ENCODE measurements at places on chromosomes 7 and 10. TPM values are rescaled to one million over a fixed set of nuclear protein-coding genes. Genes with fewer than 3 reads are reported as not detected.

- DNase-seq: no peak
- no peaks in the 10 kb centered on the region for H3K4me1 ChIP-seq
- H3K4me3 ChIP-seq: no peak overlapping the region
- H3K27me3 ChIP-seq: no peaks in the 10 kb centered on the region
- no peaks in the 10 kb centered on the region for H3K36me3 ChIP-seq
These were observed 162.6 kb downstream of the SH2D4B start for GRCh38 chr10:80700252-80700651.

Gene WNT8B
- 0.14 TPM for total RNA-seq

DNA sequence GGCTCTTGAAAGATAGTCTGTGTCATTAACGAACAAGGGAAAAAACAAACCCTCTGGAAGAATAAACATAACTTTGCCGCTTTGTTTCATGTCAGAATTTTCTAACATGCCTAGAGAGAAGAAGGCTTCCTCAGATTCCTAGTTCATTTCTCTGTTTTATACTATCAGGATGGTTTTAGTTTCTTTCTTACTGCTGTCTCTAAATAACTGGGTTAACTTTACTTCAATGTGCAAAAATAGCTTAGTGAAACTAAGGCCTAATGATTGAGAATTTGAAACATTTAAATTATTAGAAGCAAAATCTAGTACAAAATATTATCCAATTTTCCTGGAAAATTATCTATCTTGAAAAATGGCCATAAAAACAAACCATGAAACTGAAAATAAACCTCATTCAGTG lies 72.1 kb upstream of the OGDHL start:
- DNase-seq: no peak
- no peak overlapping the region for H3K4me3 ChIP-seq
- no peak overlapping the region for H3K27ac ChIP-seq
- H3K4me1 ChIP-seq: no peaks in the 10 kb centered on the region

- H3K4me3 ChIP-seq: no peak overlapping the region
- no peaks in the 10 kb centered on the region for H3K36me3 ChIP-seq
- no peaks in the 10 kb centered on the region for H3K27me3 ChIP-seq
- no peak for DNase-seq
These were observed 290.2 kb downstream of the CCDC3 start for GRCh38 chr10:12711350-12711708.

DNA sequence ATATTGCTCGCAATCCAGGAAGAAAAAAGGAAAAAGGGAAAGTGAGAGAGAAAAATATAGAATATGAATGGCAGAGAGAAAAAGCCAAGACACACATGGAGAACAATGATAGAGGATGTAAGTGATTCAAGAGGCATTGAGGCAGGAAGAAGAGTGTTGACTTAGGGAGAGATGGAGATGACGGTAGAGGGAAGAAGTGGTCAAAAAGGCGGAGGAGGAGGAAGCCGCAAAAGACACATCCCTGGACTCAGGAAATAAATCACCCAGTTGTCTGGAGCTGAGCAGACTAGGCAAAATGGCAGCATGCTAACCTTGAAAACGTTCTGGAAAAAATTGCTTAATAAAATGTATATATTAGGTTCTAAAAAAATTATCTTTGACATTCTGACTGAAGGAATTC lies 17.7 kb upstream of the GPR37 start:
- no peaks in the 10 kb centered on the region for H3K36me3 ChIP-seq
- DNase-seq: no peak
- peaks cover 2% of the 10 kb centered on the region for H3K27me3 ChIP-seq

- H3K27ac ChIP-seq: no peak overlapping the region
- H3K4me1 ChIP-seq: peaks cover 5% of the 10 kb centered on the region
- DNase-seq: no peak
- no peak overlapping the region for H3K4me3 ChIP-seq
These were observed 62.2 kb downstream of the NAMPT start for GRCh38 chr7:106222545-106222944.

DNA sequence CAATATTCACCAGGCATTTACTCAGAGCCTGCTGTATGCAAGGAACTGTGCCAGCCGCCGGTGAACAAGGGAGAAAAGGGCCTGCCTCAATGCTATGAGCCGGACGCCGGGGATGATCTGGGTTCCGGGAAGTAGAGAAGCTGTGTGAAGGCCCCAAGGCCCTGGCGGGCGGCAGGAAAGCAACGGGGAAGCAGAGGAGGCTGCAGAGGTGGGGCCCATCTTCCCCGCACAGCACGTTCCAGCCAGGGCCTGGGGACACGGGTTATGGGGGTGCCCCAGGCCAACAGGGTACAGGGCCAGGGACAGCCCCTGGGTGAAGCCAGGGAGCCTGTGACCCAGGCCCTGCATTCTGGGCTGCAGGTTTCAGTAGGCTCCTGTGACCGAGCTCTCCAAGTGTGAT lies 179.3 kb downstream of the MAD1L1 start:
- H3K27ac ChIP-seq: no peak overlapping the region
- H3K36me3 ChIP-seq: peaks cover 3% of the 10 kb centered on the region
- H3K27me3 ChIP-seq: no peaks in the 10 kb centered on the region
- H3K4me3 ChIP-seq: no peak overlapping the region

GRCh38 chr10:73625004-73625883 lies 16.0 kb downstream of the MYOZ1 start:
- H3K27ac ChIP-seq: peak overlapping the region; percentile 96
- no peaks in the 10 kb centered on the region for H3K27me3 ChIP-seq
- peak overlapping the region; percentile 96 for H3K4me3 ChIP-seq
- H3K36me3 ChIP-seq: peaks cover 3% of the 10 kb centered on the region
- DNase-seq: no peak
- H3K4me1 ChIP-seq: peaks cover 11% of the 10 kb centered on the region

- DNase-seq: no peak
- H3K27ac ChIP-seq: no peak overlapping the region
- no peak overlapping the region for H3K4me3 ChIP-seq
- peaks cover 42% of the 10 kb centered on the region for H3K27me3 ChIP-seq
- H3K4me1 ChIP-seq: no peaks in the 10 kb centered on the region
These were observed 37.1 kb downstream of the SKIDA1 start for GRCh38 chr10:21488246-21488956.
